GM13976 (cell line): ENCODE measurements at places on chromosomes 11 and 22.
A peak's percentile ranks its signal among the peaks of the same experiment; 100 is the strongest.

DNA sequence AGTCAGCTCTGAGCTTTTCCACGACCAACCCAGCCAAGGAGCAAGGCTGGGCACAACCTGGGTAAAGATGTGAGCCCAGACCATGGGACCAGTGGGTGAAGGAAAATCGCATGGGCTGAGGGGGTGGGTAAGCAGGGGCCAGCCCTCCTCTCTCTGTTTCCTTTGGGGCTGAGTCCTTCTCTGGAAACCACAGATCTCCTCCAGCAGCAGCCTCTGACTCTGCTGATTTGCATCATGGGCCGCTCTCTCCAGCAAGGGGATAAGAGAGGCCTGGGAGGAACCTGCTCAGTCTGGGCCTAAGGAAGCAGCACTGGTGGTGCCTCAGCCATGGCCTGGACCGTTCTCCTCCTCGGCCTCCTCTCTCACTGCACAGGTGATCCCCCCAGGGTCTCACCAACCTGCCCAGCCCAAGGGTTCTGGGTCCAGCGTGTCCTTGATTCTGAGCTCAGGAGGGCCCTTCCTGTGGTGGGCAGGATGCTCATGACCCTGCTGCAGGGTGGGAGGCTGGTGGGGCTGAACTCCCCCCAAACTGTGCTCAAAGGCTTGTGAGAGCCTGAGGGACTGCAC is 67.8 kb downstream of the GGTLC2 start:
- no peak for DNase-seq

GRCh38 chr11:43576803-43577521 is 103.6 kb upstream of the HSD17B12 start:
- peak; percentile 58 for DNase-seq

- no peak for DNase-seq
These were observed 8.7 kb downstream of the UBASH3B start for GRCh38 chr11:122664188-122664587.

GRCh38 chr11:92623055-92623454 is 346.4 kb upstream of the MTNR1B start:
- DNase-seq, result no peak

DNA sequence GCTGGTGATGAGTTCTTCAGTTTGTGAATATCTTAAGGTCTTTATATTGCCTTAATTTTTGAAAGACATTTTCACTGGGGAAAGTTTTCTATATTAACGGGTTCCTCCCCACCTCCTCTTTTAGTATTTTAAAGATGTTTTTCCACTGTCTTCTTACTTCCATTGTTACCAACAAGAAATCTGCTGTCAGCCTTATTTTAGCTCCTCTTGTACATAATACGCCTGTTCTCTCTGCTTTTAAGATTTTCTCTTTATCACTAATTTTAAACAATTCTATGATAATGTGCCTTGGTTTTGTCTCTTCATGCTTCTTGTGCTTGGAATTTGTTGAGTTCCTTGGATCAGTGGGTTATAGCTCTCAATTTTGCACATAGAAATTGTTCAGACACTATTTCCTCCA is 280.4 kb downstream of the DCDC1 start:
- no peak for DNase-seq

GRCh38 chr11:42271306-42271705 is 811.9 kb upstream of the LRRC4C start:
- DNase-seq, result no peak

- no peak for DNase-seq
These were observed 302.5 kb downstream of the CTTN start for GRCh38 chr11:70700871-70701270.
